Esophagus mucosa (tissue), 1 donor: ENCODE measurements at places on chromosomes 6 and 20. TPM values are rescaled to one million over a fixed set of nuclear protein-coding genes. Genes with fewer than 3 reads are reported as not detected.

SYNCRIP gene
- 90.9 TPM for total RNA-seq

LY6G6D gene
- total RNA-seq = not detected

CLPSL2 gene
- not detected for total RNA-seq

FAM83B gene
- total RNA-seq = 71.8 TPM

HCRTR2 gene
- not detected for total RNA-seq

ZBTB46 gene
- total RNA-seq = 1.7 TPM

EGFL8 gene
- 10.2 TPM for total RNA-seq

KAT14 gene
- total RNA-seq = 6.8 TPM

GPSM3 gene
- 2.2 TPM for total RNA-seq

FAM217A gene
- total RNA-seq = not detected

SOX18 gene
- total RNA-seq = 5.4 TPM

RIMS1 gene
- total RNA-seq = 0.48 TPM

DEFB128 gene
- total RNA-seq = not detected

CLDN20 gene
- total RNA-seq = not detected

TFAP2B gene
- 1.4 TPM for total RNA-seq

SPATS1 gene
- total RNA-seq = not detected

NKX2-2 gene
- not detected for total RNA-seq

CAGE1 gene
- 0.28 TPM for total RNA-seq

RIPOR2 gene
- total RNA-seq = 2.1 TPM

PHF10 gene
- 25.4 TPM for total RNA-seq

HNF4A gene
- total RNA-seq = not detected

KIF16B gene
- total RNA-seq = 12.7 TPM

ARMC2 gene
- 2.0 TPM for total RNA-seq

LIN28B gene
- not detected for total RNA-seq

HTR1B gene
- 0.08 TPM for total RNA-seq

DSP gene
- total RNA-seq = 1,306 TPM

HLA-DMB gene
- total RNA-seq = 5.5 TPM

ERVFRD-1 gene
- total RNA-seq = not detected

DEFB116 gene
- total RNA-seq = not detected

PREP gene
- total RNA-seq = 21.8 TPM

BFSP1 gene
- 1.3 TPM for total RNA-seq

TRPC4AP gene
- 29.8 TPM for total RNA-seq

TSBP1 gene
- not detected for total RNA-seq

DYNLRB1 gene
- 80.7 TPM for total RNA-seq

FANCE gene
- 10.4 TPM for total RNA-seq

CST4 gene
- not detected for total RNA-seq

ENTPD6 gene
- total RNA-seq = 27.3 TPM

ARID1B gene
- total RNA-seq = 45.7 TPM

PEDS1 gene
- 27.0 TPM for total RNA-seq

GRIK2 gene
- total RNA-seq = 0.44 TPM

LGSN gene
- total RNA-seq = not detected

MDFI gene
- 47.1 TPM for total RNA-seq

RAET1E gene
- 101 TPM for total RNA-seq

EYS gene
- total RNA-seq = not detected

HEY2 gene
- total RNA-seq = 1.6 TPM

TINAG gene
- not detected for total RNA-seq

PGC gene
- not detected for total RNA-seq

BPIFA1 gene
- total RNA-seq = not detected

LIME1 gene
- total RNA-seq = 5.1 TPM

E2F1 gene
- 3.7 TPM for total RNA-seq

MCHR2 gene
- total RNA-seq = not detected

FAM209A gene
- total RNA-seq = not detected

FBXL4 gene
- 6.9 TPM for total RNA-seq

ZC2HC1B gene
- not detected for total RNA-seq

SRC gene
- total RNA-seq = 30.5 TPM

PROKR2 gene
- total RNA-seq = not detected

COL9A3 gene
- total RNA-seq = 1.5 TPM

SGK2 gene
- 0.36 TPM for total RNA-seq
